ENCODE measurements at places on chromosomes 3 and 15. TPM values are rescaled to one million over a fixed set of nuclear protein-coding genes. Genes with fewer than 3 reads are reported as not detected.

DNA sequence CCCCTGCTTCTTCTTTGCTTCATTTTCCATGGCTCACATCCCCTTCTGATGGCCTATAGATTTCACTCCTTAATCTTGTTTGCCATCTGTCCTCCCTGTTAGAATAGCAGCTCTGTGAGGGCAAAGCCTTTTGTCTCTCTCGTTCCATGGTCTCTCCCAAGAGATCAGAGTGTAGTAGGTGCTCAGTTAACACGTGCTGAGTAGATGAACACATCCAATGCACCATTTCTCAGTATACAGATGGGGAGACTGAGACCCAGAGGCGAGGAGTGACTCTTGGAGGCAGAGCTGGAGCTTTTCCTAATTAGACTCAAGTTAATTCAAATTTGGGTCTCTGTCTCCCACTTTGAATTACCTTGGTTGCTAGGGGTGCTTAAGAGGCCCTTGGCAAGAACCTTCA lies 4.2 kb downstream of the PAQR5 start:
- H3K4me1 ChIP-seq: peaks cover 12% of the 10 kb centered on the region
- no peaks in the 10 kb centered on the region for H3K36me3 ChIP-seq
- no peak overlapping the region for H3K27ac ChIP-seq
- H3K27me3 ChIP-seq: peaks cover 27% of the 10 kb centered on the region
- no peak overlapping the region for H3K4me3 ChIP-seq

GRCh38 chr3:56303487-56303886 lies 164.8 kb downstream of the ERC2 start:
- DNase-seq: no peak
- H3K4me3 ChIP-seq: no peak overlapping the region
- H3K27ac ChIP-seq: no peak overlapping the region
- no peaks in the 10 kb centered on the region for H3K27me3 ChIP-seq
- no peaks in the 10 kb centered on the region for H3K36me3 ChIP-seq

- no peak overlapping the region for H3K4me3 ChIP-seq
- no peaks in the 10 kb centered on the region for H3K27me3 ChIP-seq
- no peaks in the 10 kb centered on the region for H3K36me3 ChIP-seq
- no peaks in the 10 kb centered on the region for H3K4me1 ChIP-seq
Measured at GRCh38 chr15:63022181-63022580, 20.4 kb upstream of the TPM1 start.

GRCh38 chr3:184337399-184337714 lies at the start of gene FAM131A:
TSS of gene FAM131A (plus strand) at chr3:184337600. CDS start at chr3:184337631, 31 bp downstream.
- peak; percentile 93 for DNase-seq
- H3K4me3 ChIP-seq: peak within 1 kb of the TSS; percentile 86
- H3K27me3 ChIP-seq: no peaks in the 10 kb centered on the region

- no peaks in the 10 kb centered on the region for H3K27me3 ChIP-seq
- no peak for DNase-seq
- no peaks in the 10 kb centered on the region for H3K36me3 ChIP-seq
- H3K27ac ChIP-seq: no peak overlapping the region
Measured at GRCh38 chr3:174529298-174529697, 329.8 kb upstream of the NAALADL2 start.

DNA sequence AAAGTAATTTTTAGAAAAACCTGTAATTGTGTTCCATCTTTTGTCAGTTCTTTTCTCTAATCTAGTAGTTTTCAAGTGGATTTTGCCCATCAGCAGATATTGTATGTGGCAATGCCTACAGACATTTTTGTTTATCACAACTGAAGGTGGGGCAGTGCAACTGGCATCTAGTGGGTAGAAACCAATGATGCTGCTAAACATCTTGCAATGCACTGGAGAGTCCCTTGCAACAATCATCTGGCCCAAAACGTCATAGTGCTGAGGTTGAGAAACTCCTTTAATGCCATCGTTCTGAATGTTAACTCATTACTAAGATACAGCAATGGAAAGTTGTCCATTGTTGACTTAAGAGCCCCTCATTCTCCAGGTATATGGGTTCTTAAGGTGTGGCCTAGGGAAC lies 80.1 kb downstream of the BTD start:
- no peaks in the 10 kb centered on the region for H3K4me1 ChIP-seq
- no peak overlapping the region for H3K27ac ChIP-seq

DNA sequence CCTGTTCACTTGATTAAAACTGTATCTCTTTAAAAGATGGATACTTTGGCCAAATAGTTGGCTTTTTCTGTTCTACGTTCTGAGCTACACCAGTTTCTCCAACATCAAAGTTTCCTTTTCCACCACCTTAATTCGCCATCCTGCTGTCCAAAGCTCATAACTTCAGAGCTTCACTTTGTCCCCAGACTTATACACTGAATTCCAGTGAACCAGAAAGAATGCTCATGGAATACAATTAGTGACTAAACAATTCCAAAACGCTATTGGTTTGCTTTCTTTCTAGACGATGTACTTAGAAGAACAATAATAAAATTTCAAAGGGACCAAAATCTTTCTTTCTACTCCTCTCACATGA lies 23.2 kb downstream of the GPR15 start:
- no peaks in the 10 kb centered on the region for H3K27me3 ChIP-seq
- no peak overlapping the region for H3K4me3 ChIP-seq
- H3K27ac ChIP-seq: no peak overlapping the region
- no peak for DNase-seq

DNA sequence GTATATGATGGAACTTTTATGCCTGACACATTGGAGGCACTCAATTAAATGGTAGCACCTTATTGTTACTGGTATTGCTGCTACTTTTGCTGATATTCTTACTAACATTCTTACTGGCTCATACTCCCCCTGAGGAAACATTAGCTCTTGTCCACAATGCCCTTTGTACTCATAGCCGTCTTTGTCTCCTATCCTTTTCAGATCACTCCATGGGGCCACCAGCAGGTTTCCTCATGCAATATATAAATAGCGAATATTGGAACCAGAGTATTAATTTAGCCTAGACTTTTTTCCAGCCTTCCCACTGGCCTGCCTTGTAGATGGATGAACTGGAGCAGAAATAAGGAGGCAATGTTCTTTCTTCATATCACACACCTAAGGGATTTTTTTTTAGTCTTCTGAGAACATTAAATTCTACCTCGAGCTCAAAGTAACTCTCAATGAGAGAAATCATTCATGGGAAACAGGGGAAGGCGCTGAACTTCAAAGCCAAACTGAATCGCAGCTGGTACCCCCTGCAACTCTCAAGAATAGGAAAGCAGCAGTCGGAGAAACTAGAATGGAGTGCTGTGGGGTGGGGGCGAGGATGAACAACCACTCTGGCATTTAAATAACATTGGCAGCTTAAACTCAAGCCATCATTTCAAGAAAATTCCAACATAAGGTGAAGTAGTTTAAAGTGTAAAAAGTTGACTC lies 300.3 kb downstream of the TAFA4 start:
- no peak for DNase-seq
- no peaks in the 10 kb centered on the region for H3K4me1 ChIP-seq
- no peaks in the 10 kb centered on the region for H3K27me3 ChIP-seq
- H3K27ac ChIP-seq: no peak overlapping the region
- no peaks in the 10 kb centered on the region for H3K36me3 ChIP-seq

- H3K4me1 ChIP-seq: peaks cover 28% of the 10 kb centered on the region
- H3K27ac ChIP-seq: peak overlapping the region; percentile 90
- no peaks in the 10 kb centered on the region for H3K36me3 ChIP-seq
Measured at GRCh38 chr3:73624017-73624820, 522 bp downstream of the PDZRN3 start.

- H3K4me3 ChIP-seq: no peak overlapping the region
- H3K27me3 ChIP-seq: no peaks in the 10 kb centered on the region
- DNase-seq: no peak
- H3K27ac ChIP-seq: no peak overlapping the region
- H3K36me3 ChIP-seq: no peaks in the 10 kb centered on the region
Measured at GRCh38 chr15:39788800-39789565, 6.3 kb upstream of the FSIP1 start.

DNA sequence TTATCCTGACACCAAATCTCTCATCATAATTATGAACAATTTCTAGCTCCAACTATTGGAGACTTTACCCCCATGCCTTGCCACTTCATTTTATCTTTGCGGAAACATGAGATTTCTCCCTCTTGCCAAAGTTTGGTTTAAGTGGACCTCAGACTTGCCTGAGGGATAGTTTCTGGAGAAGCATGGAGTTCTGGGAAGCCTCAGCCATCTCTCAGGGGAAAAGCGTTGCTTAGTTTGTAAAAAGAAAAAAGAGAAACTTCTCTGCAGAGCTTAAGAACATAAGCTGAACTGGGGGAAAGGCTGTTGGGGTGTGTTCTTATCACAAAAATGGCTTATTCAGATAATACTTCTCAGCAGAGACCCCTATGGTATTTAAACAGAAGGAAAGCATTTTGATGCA lies 347.4 kb upstream of the ADAMTS9 start:
- H3K4me1 ChIP-seq: no peaks in the 10 kb centered on the region
- no peak overlapping the region for H3K27ac ChIP-seq
- DNase-seq: no peak
- no peak overlapping the region for H3K4me3 ChIP-seq

GRCh38 chr15:57477736-57478522 lies 101.6 kb downstream of the CGNL1 start:
- no peak for DNase-seq
- no peaks in the 10 kb centered on the region for H3K4me1 ChIP-seq
- no peaks in the 10 kb centered on the region for H3K27me3 ChIP-seq
- H3K27ac ChIP-seq: no peak overlapping the region

GRCh38 chr3:193852901-193853300 lies 259.9 kb downstream of the OPA1 start:
- no peaks in the 10 kb centered on the region for H3K27me3 ChIP-seq
- peaks cover 12% of the 10 kb centered on the region for H3K4me1 ChIP-seq
- DNase-seq: no peak
- H3K36me3 ChIP-seq: no peaks in the 10 kb centered on the region
- no peak overlapping the region for H3K4me3 ChIP-seq
- H3K27ac ChIP-seq: no peak overlapping the region

DNA sequence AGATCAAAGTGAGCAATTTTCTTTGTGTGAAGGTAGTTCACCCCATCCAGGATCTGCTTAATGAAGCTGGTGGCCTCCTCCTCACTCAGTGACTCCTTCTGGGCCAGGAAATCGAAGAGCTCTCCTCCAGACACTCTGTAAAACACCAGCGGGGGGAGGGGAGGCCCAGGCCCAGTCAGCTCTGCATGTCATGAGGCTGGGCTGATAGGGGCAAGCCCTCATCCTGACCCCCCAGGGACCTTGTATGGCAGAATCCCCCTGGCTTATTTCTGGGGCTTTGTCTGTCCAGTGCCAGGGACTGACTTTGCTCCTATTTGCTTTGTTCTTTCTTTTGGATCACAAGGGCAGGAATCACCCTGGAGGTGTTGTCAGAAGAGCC lies 74.9 kb downstream of the DAPK2 start:
- no peak for DNase-seq
- no peak overlapping the region for H3K4me3 ChIP-seq
- no peaks in the 10 kb centered on the region for H3K36me3 ChIP-seq
- no peaks in the 10 kb centered on the region for H3K27me3 ChIP-seq
- H3K27ac ChIP-seq: no peak overlapping the region

- no peaks in the 10 kb centered on the region for H3K4me1 ChIP-seq
- no peak overlapping the region for H3K4me3 ChIP-seq
- H3K27ac ChIP-seq: no peak overlapping the region
- H3K27me3 ChIP-seq: no peaks in the 10 kb centered on the region
- DNase-seq: no peak
- H3K36me3 ChIP-seq: no peaks in the 10 kb centered on the region
Measured at GRCh38 chr3:171198781-171199472, 172.4 kb upstream of the SLC2A2 start.

GRCh38 chr15:56758770-56759449 lies 25.6 kb upstream of the ZNF280D start:
- H3K36me3 ChIP-seq: no peaks in the 10 kb centered on the region
- no peaks in the 10 kb centered on the region for H3K4me1 ChIP-seq
- H3K27me3 ChIP-seq: no peaks in the 10 kb centered on the region
- DNase-seq: no peak

- H3K27me3 ChIP-seq: no peaks in the 10 kb centered on the region
- DNase-seq: no peak
- no peak overlapping the region for H3K27ac ChIP-seq
- H3K4me1 ChIP-seq: no peaks in the 10 kb centered on the region
- no peaks in the 10 kb centered on the region for H3K36me3 ChIP-seq
Measured at GRCh38 chr15:81419332-81419943, 45.4 kb upstream of the TMC3 start.

The SLC38A3 gene
- total RNA-seq: 0.28 TPM

The COL6A5 gene
- total RNA-seq: not detected

The NT5DC2 gene
- 23.7 TPM for total RNA-seq

The CCDC191 gene
- total RNA-seq: 5.3 TPM

The MCTP2 gene
- total RNA-seq: 2.1 TPM

The ST8SIA2 gene
- total RNA-seq: under 0.01 TPM

The RARRES1 gene
- total RNA-seq: 13.0 TPM

The KCNMB2 gene
- total RNA-seq: 1.3 TPM

All from sigmoid colon (tissue), 7 donors.